ENCODE measurements at places on chromosomes 1 and 21.

- no peak for DNase-seq
These were observed 103.4 kb upstream of the ZNF678 start for GRCh38 chr1:227459977-227460376.

DNA sequence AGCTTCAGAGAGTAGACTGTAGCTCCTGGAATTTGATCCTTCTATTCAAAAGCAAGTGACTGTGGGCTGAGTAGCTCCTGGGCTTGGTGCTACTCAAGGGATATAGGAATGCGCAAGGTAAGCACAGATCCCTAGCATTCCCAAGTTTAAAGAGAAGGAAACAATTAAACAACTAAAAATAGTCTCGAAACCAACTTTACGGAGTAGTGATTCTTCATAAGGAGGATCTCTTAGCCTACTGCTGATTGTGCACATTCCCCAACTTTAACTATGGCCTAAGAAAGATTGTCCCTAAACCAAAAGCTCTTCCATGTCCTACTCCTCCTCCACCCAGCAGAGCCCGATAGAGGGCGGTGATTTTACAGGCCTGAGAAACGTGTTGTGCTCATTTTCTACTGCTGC, 226.5 kb upstream of the CAMK1G start:
- no peak for DNase-seq

DNA sequence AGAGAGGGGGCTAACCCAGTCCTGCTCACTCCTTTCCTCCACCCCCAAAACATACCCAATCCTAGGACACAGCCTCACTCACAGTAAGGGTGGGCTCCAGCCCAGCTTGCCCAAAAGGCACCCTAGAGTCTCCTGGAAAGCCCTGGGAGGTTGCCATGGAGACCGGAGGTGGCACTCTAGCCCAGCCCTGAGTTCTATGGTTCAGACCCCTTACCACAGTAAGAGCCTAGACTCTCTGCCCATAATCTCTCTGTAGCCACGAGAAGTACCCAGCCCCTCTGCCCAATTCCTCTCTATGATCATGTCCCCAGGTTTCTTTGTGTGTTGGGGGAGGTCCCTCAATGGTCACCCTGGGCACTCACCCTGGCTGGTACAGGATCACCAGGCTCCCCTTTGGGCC, 14.4 kb downstream of the COL16A1 start:
- no peak for DNase-seq

DNA sequence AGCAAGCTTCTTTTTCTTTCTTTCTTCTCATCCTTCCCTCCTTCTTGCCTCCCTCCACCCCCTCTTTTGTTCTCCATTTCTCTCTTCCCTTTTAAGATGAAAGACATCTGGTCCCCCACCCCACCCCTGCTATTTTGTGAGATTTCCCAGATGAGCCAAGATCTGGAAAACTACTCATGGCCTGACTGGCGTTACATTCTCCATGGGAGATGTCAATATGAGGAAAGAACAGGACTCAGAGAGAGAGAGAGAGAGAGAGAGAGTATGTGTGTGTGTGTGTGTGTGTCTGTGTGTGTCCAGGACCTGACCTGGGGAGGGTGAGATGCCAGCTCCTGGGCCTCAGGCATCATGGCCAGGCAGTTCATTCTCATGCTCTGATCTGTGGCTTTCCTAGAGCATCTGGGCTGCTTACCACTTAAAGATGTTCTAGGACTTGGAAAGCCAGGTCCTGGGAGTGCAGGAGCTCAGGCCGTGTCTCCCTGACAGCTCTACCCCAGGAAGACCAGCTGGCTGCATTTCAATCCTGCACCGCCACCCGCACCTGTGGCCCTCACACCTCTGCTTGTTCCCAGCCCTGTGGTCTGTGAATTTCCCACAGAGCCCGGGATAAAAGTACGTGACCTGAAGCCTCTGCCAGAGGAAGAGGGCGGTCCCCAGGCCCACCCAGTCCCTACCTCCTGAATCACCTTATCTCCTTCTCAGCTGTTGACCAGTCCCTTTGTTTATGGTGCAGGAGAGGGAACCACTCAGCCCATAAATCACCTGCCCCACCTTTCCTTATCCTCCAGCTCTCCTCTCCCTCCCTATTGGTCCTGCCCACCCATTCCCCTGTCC, 3.2 kb upstream of the BEST4 start:
- DNase-seq = no peak

DNA sequence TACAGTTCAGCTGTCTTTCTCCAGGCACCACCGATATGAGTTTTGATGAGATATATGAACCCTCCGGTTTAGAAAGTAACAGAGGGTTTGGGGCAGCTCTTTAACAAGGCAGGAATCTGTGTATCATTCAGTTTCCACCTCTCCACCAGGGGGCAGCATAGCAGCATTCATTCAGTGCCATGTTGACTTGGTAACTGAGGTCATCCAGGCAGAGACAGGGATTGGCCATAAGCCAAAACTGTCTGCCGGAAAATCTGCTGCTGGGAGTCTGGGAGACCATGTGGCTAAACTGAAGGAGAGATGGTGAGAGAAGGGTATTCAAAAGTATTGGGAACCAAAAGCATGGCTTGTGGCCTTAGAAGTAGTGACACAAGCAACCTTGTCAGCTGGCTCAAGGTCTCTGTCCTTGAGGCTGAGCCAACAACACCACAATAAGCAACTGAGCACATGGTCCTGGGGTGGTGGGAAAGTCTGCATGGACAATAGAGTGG, 98.5 kb downstream of the LMX1A start:
- peak; percentile 27 for DNase-seq

DNA sequence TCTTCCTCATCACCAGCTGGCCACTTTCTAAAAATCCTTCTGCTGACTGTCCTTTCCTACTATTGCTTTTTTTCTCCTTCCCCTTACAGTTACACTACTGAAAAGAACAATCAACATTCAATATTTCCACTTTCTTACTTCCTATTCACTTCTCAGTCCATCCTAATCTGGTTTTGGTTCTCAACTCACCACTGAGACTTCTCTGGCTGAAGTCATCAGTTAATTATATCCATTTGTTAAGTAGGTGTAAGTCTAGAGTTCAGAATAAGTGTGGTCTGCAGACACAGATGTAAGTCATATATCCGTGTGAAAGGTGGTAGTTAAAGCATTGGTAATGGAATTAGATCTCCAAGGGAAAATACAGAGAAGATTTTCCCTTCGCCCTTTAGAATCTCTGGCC, 21.4 kb downstream of the PEA15 start:
- no peak for DNase-seq

DNA sequence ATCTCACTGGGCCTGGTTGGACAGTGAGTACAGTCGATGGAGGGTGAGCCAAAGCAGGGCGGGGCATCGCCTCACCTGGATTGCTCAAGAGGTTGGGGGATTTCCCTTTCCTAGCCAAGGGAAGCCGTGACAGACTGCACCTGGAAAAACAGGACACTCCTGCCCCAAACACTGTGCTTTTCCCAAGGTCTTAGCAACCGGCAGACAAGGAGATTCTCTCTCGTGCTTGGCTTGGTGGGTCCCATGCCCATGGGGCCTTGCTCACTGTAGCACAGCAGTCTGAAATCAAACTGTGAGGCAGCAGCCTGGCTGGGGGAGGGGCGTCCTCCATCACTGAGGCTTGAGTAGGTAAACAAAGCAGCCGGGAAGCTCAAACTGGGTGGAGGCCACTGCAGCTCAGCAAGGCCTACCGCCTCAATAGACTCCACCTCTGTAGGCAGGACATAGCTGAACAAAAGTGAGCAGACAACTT, 11.3 kb downstream of the C1orf105 start:
- no peak for DNase-seq

Data from amniotic epithelial cell (primary cell).